ENCODE measurements at places on chromosomes 1 and 21.

DNA sequence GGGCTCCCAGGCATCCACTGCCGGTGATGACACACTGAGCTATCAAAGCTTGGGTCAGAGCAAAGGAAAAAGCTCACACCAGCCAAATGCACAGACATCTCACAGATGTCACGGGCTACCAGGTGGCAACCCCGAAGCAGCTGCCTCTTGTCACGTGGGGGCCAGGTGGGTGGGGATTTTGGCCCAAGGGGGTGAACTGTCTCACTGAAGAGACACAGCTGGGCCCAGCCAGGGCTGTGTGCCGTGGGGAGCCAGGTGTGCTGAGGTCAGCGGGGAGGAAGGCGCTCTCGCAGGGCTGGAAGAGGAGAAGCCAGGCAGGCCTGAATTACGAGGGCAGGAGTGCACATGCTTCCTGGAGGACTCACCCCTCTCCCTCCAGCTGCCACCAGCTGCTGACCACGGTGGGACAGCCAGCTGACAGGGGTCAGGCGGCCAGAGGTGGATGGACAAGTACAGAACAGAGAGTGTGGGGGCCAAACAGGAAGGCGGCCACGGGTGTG lies 32.4 kb downstream of the KCNN3 start:
- no peak for DNase-seq

DNA sequence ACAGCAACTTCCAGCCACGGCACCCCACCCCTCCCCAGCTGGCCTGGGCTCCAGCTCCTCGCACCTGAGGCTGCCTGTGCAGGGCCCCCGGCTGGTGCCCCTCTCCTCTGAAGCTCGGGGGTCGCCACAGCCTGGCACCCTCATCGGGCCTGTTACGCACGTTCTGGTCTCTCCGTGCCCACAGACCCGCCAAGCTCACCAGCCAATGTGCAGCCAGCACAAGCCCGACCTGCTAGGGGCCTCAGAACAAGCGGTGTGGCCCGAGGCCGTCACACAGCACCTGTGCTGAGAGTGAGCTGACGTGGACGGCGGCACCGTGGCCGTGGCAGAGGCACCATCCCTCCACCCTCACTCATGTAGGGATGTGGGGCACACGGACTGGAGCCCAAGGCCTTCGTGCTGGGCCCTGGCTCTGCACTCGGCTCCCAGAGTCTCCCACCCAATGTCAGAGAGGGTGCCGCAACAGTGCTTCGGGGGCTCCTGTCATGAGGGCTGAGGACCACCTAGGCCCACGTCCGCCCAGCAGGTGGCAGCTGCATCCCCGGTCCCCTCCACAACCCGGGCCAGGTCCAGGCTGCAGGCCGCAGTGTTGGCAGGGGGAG lies 4.4 kb upstream of the SAMD11 start:
- DNase-seq = no peak

DNA sequence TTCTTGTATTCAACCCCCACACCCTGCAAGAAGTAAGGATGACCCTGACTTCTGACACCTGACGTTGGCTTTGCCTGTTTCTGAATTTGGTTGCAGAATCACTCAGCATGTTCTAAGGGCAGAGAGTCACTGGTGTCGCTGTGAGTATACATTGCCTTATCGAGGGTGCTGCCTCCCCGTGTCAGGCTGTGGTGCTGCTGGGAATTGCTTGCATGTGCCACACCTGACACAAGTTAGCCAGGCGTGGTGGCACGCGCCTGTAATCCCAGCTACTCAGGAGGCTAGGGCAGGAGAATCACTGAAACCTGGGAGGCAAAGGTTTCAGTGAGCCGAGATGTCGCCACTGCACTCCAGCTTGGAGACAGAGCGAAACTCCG lies 45.9 kb downstream of the WDR4 start:
- no peak for DNase-seq

DNA sequence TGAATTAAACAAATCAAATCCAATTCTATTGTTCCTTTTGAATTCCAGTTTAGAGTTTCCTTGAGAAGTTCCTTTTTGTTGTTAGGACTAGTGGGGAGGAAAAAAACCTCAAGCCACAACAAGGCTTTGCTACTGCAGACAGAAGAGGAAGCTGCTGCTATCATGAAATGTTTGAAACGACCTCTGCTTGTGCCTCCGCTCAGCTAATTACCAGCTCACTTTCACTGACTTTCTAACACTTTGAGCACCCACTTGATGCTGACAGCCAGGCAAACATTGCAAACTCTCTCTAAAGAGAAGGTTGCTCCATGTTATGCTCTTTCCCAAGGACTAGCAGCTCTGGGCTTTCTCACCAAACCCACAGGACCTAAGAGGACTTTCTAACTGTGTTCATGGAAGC lies 203.9 kb upstream of the PROX1 start:
- no peak for DNase-seq

DNA sequence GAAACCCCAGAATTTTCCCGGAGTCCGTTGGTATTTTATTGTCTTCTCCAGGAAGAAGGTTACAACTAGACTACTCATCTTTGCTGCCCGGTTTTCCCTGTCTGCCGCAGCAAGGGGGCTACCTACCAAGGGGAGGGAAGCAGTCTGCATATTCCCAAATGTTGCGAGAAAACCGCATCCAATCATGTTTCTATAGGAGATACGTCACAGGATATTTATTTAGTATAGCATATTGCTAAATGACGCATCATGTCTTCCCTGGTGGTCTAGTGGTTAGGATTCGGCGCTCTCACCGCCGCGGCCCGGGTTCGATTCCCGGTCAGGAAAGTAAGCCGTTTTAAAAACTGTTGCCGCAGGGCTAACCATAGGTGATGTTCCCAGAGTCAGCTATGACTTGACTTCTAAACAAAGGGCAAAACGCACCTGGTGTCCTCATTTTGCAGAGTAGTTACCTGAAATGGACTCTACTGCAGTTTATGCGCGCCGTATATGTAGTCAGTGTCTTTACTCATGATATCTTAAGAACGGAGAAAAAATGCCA lies 15.2 kb upstream of the ZNF692 start:
- peak; percentile 87 for DNase-seq
